Ovary (tissue), 10 donors: ENCODE measurements at places on chromosomes 13 and 19. TPM values are rescaled to one million over a fixed set of nuclear protein-coding genes. Genes with fewer than 3 reads are reported as not detected.

Gene KCTD15
- 29.0 TPM for polyA plus RNA-seq

- no peak for DNase-seq
Observed at GRCh38 chr19:8460516-8461298, 15.9 kb downstream of the HNRNPM start.

GRCh38 chr19:531009-531752 lies 379 bp upstream of the CDC34 start:
- DNase-seq, result peak; percentile 88

Gene FAM216B
- 0.52 TPM for polyA plus RNA-seq

- no peak for DNase-seq
Observed at GRCh38 chr13:54599413-54599812, 1570.8 kb downstream of the OLFM4 start.

Gene ZNF433
- polyA plus RNA-seq, result 4.5 TPM

Gene TSKS
- polyA plus RNA-seq, result 0.30 TPM

DNA sequence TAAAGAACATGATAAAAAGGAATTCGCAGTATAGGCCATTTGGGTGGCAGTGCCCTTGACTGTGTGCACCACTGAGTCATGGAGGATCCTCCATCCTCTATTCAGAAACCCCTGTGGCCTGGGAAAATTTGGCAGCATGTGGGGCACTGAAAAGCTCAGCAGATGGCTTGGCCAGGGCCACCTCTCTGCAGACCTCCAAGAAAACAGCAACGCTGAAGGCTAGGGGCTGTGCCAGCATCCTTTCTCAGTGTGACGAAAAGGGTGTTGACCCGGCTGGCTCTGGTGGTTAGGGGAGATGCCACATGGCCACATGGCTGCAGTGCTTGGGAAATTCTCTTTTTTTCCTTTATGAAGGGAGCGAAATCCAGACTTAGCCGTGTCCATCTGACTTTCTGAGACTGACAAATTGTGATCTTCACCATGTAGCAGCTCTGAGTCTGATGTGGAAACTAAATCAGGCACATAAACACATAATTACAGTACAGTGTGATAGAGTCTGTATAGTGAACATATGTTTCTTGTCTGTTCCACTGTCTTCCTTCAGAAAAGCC lies 178.0 kb downstream of the KCTD12 start:
- no peak for DNase-seq
